Activated CD4-positive, alpha-beta T cell treated with anti-CD3 and anti-CD28 coated beads for 48 hours (primary cell): ENCODE measurements at places on chromosomes 7 and 10.

DNA sequence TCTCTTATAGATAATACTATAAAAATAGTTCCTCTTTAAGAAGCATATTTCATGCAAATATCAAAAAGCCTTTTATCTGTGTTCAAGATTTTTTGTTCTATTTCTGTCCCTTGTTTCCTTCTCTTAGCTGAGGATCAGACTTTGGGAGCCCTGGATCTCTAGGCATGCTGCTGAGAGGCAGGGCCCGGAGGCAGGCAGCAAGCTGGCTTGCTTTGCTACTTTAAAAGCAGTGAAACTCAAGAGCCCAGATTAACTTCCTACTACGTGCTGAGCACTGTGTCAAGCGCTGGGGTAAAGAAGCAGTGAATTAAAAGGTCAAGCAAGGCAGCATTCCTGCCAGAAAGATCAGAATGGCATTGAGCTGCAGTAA, 31.0 kb upstream of the ARID5B start:
- no peak for DNase-seq

- peak; percentile 48 for DNase-seq
These were observed 1.2 kb downstream of the GATA3 start for GRCh38 chr10:8055420-8056349.

DNA sequence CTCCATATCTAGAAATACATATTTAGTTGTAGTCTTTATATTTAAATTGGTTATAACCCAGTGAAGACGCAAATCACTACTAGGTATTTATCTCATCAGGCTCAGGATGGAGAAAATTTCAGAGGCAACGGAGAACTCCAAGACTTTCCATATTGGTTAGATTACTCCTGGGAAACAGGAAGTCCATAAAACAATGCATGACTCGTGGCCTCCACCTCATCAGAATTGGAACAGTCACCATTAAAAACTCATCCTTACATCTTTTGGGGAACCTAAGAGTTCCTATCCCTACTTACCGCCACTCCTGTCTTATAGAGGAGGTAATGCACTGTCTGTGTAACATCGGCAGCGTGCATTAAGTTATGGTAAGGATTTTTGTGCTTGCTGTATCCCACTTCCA, 177.6 kb downstream of the PPP1R17 start:
- no peak for DNase-seq

- DNase-seq = no peak
These were observed 61.4 kb upstream of the NAMPT start for GRCh38 chr7:106346167-106346677.

DNA sequence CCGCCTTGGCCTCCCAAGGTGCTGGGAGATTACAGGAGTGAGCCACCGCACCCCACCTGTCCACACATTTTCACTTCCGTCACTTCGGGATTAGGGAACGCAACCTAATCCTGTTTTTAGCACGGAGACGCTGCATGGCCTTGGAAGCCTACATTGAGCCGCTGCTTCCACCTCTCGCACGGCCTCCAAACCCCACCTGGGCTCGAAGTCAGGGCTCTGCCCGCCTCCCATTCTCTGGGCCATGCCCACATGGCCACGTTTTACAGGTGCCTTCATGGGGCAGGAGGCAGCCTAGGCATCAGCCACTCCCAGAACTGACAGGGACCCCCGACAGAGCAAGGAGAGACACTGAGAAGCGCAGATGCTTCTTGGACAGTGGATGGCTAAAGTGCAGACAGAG, 100.6 kb downstream of the OAT start:
- no peak for DNase-seq

- DNase-seq = no peak
These were observed 16.8 kb downstream of the ASAH2 start for GRCh38 chr10:50234486-50234885.

DNA sequence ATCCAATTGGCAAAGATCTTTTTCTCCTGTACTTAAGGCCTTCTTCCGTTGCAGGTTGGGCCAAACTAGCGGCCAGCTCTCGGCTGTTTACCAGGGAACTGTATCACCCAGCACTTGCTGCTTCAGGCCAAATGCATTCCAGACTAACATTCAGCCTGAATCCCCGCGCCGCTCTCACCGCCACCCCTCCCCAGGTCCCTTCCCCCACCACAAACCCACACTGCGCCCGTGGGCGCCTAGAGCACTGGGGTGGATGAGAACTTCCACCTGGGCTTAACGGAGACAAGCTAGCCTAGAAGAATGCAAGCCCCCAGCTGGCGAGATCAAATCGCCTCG, 676 bp downstream of the TCAF1 start:
- DNase-seq = no peak

DNA sequence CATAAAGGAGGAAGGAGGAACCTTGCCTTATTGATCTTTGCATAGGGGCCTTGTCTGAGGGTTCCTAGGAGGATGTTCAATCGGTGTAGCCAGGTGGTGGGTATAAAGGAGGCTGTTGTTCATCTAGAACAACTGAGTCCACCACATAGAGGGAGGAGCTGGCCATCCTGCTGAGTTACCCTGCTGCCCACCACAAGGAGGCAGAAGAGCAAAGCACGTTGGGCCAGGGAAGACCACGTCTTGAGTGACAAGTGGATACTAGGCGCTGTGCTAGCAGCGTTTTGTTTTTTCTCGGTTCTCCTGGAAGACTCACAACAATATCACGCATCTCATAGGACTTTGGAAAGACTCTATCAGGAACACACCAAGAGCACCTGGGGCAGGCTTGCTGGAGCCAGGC, 20.0 kb downstream of the FOXI2 start:
- DNase-seq = no peak

- no peak for DNase-seq
These were observed 2.7 kb downstream of the EPHA1 start for GRCh38 chr7:143406002-143406357.

- DNase-seq = no peak
These were observed 48.5 kb upstream of the ABLIM1 start for GRCh38 chr10:114706458-114707055.

DNA sequence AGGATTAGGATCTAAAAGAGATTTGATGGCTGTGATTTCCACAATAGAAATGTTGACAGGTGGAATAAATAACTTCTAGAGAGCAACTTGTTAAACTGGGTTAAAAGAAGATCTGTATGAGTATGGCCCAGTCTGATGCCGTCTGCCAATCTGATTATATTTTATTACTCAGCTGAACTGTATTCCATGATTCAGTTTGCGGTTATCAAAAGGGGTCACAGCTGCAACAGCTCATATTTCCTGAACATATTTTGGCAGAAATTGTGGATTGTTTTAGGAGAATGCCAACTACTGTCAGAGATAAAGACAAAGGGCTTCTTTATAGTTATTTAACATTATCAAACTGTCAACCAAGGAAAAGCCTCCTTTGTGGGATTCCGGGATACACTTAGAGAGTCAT, 244.8 kb upstream of the MINDY3 start:
- DNase-seq = no peak

GRCh38 chr7:104934665-104935064, 79.3 kb upstream of the KMT2E start:
- no peak for DNase-seq

- DNase-seq = no peak
These were observed 90.4 kb downstream of the ZMIZ1 start for GRCh38 chr10:79159141-79159651.

- DNase-seq = no peak
These were observed 629.1 kb downstream of the ACTR3B start for GRCh38 chr7:153388611-153389010.

DNA sequence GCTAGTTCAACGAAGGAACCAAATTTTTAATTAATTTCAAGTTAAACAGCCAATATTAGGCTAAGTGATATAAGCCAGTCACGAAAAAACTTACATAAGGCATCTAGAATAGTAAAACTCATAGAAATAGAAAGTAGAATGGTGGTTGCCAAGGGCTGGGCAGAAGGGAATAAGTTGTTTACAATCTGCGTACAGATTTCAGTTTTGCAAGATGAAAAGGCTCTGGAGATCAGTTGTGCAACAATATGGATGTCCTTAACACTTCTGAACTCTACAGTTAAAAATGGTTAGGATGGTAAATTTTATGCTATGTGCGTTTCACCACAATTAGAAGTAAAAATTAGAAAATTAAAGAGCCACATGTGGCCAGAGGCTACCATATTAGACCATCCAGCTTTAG, 13.3 kb downstream of the SCRN1 start:
- no peak for DNase-seq

DNA sequence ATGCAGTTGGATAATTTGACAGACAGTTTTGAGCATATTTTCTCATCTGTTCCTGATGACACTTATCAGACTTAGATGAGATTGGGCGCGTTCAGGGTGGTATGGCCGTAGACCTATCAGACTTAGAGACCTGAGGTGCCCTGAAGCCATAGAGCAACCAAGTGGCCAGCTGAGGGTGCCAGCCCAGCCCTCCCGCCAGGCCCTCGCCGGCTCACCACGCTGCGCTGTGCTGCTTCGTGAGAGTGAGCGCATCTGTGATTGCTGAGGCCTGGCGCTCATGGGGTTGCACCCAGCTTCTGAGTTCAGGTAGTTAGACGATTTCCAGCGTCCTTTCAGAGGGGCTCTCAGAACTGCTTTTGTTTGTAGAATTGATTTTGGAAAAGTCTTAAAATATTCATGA, 10.2 kb downstream of the FBH1 start:
- no peak for DNase-seq

DNA sequence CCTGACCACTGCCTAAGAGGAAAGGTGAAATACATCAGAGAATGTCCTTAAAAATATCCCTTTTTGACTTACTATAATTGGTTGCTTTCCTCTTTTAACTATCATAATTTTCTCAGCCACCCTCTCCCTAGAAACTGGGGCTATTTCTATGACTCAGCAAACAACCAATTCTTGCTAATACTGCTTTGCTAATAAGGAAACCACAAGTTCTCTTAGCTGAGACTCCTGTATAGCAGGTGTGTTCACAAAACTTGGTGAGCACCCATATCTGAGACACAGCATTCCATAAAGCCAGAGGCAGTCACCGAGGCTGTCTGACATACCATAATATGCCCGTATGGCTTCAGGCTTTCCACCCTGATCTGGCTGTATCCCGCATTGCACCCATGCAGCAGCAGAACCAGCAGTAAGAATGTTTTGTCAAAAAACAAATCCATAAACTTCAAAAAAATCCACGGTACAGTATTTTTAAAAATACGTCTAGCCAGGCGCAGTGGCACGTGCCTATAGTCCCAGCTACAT, 191.7 kb upstream of the C7orf33 start:
- no peak for DNase-seq

DNA sequence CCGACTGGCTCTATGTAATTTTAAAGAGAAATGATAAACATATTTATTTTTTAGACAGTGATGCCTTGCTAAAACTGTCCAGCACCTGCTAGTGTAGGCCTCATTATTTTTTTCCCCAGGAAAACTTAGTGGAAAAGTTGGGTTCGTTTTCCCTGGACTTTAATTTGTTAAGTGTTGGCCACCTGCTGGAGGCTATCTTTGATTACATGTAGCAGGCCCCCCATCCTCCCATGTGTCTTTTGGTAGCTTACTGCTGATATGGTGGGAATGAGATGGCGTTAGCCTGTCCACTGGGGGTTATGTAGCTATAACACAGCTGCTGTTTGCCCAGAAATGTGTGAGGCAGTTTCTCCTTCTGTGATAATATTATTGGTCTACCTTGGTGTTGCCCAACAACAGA, 265.0 kb downstream of the SORCS3 start:
- no peak for DNase-seq

DNA sequence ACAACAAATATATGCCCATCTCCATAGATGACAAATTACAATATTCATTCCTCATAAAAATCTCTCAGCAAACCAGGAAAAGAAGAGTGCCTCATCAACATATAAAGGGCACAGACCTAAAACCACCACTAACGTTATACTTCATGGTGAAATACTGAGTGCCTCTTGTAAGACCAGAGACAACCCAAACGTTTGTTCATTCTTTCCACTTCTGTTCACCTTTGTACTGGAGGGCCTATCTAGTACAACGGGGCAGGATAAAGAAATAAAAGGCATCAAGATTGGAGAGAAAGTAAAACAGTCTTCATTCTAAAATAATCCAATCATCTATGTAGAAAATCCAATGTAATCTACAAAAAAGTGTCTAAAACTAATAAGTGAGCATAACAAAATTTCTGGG, 79.1 kb downstream of the LARP4B start:
- DNase-seq = no peak

DNA sequence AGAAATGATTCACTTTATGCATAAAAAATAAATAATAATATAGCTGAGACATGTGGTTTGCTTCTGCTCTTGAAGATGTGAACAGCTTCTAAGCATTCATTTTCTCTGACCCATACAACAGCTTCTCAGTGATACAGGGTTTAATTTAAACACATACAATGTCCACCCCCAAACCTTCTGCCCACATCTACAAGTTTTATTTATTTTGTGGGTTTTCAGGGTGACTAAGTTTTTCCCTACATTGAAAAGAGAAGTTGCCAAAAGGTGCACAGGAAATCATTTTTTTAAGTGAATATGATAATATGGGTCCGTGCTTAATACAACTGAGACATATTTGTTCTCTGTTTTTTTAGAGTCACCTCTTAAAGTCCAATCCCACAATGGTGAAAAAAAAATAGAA, 17.2 kb downstream of the INHBA start:
- DNase-seq = no peak

GRCh38 chr10:106217627-106218026, 946.9 kb downstream of the SORCS1 start:
- DNase-seq = no peak

GRCh38 chr10:21888959-21889358, 114.6 kb downstream of the DNAJC1 start:
- DNase-seq = no peak

DNA sequence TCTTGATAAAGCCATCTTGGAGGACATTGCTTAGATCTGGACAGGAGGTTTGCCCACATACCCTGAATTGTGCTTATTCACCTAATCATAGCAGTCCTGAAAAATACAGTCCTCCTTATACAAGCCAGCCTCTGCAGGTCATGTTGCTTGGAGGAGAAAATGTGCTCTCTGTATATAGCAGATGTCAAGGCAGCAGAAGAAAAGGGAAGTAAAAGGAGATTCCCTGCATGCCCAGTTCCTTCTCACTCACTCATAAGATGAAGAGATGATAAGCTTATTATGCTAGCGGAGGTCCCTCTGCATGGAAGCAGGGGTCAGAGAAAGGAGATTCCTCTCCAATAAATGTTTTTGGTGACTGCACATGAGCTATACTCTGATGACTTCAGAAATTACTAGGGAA, 458.8 kb upstream of the ZMIZ1 start:
- DNase-seq = no peak

GRCh38 chr7:45073031-45073785, 15.6 kb downstream of the NACAD start:
- no peak for DNase-seq

DNA sequence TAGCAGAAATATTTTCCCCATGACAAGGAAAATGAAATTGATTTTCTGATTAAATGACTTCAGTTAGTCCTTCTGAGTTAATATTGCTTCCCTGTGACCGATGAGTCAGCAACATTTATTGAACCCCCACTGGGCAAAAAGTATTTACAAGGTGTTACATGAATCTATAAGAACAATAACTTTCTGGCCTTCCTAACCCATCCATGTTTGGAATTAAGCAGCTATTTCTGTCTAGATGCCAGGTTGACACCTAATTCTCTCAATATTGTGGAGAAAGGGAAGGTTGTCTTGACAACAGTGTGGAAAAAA, 112.9 kb upstream of the JAZF1 start:
- DNase-seq = no peak

GRCh38 chr10:13973742-13974141, 357.0 kb downstream of the FRMD4A start:
- no peak for DNase-seq

GRCh38 chr10:122379041-122379440, 4.5 kb downstream of the PLEKHA1 start:
- no peak for DNase-seq
